ENCODE measurements at places on chromosomes 16 and 17.

GRCh38 chr16:51051671-51052070 is 99.4 kb downstream of the SALL1 start:
- no peak for DNase-seq

- DNase-seq: no peak
Observed at GRCh38 chr17:21209511-21210175, 4.3 kb downstream of the TMEM11 start.

GRCh38 chr16:24214992-24215391 is 41.1 kb upstream of the CACNG3 start:
- no peak for DNase-seq

DNA sequence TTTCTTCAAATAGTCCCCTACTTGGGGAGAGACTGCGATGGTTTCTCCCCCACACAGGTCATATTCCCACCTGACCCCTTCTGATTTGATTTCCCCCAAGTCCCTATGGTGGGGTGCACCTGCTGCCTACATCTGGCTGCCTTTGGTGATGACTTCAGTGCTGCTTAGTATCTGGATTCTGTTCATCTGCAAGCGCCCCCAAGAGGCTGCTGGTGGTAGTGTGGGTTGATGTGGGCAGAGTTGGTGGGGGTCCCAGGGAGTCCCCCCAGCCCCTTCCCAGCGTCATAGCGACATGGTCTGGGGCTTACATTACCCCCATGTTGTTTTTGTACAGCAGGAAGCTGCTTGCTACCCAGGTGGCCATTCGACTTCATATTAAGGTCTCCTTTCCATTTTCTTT is 99.2 kb downstream of the NTN1 start:
- no peak for DNase-seq

- DNase-seq: no peak
Observed at GRCh38 chr16:54632322-54633220, 298.1 kb upstream of the IRX5 start.

- no peak for DNase-seq
Observed at GRCh38 chr17:45060382-45060796, 728 bp upstream of the NMT1 start.

DNA sequence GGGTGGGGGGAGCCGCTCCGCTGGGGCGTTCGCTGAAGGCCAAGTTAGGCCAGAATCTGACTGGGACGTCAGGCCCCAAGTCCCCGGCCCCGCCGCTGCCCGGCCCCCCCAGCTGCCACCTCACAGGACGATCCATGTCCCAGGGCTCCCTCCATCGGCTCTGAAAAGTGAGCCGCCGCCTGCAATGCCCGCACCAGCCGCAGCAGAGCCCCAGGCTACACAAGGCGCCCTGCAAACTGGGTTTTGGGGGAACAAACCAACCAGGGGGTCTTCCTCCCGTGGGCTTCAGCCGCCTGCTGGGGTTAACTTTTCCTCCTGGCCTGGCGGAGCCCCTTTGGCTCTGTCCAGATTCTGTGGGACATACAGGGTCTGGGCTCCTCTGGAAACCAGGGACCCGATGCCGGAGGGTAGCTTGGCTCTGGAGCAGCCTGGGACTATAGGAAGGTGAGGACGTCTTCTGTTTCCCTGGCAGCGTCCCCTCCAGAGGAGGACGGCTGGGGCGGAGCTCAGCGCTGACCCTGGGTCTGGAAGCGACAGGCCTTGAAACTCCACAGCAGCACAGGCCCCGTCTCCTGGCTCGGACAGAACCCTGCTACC is 835 bp downstream of the NME4 start:
- peak; percentile 60 for DNase-seq

- no peak for DNase-seq
Observed at GRCh38 chr16:10920726-10921427, 21.4 kb downstream of the DEXI start.
